AG08396 (cell line): ENCODE measurements at places on chromosomes 12 and 14.
A peak's percentile ranks its signal among the peaks of the same experiment; 100 is the strongest.

GRCh38 chr14:68523989-68524725, 268.7 kb downstream of the ZFP36L1 start:
- DNase-seq: no peak

- DNase-seq: peak; percentile 29
Observed at GRCh38 chr12:12835378-12836146, 22.4 kb downstream of the DDX47 start.

GRCh38 chr14:104066719-104067295, 18.7 kb upstream of the ASPG start:
- DNase-seq: no peak

DNA sequence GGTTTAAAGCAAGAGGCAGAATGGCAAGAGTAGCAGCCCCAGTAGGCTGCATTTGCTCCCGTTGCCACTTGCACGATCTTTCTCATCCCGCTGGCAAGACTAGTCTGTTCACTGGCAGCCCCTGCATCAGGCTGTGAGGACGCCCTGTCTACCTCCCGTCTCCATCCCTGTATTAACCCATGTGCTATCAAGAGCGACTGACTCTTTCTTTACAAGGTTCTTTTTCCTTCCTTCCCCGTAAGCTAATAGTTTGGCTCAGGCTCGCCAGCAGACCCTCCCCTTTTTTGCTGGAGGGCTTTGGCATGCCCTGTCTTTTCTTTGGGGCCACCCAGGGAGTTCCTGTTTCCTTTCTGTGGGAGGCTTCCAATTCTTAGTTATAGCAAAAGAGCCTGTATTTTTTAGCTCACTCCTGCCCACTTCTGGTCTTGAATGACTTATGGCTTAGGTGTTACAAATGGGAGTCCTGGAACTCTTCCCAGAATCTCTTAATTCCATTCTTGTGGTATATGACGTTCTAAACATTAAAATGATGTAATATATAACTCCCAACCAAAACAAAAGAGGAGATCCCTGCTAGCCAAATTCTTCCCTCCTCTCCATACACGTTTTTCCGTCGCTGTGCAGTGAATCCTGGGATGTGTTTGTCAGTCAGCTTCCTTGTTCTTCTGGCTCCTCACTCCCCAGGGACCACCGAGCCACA, 149.0 kb downstream of the PRKCH start:
- DNase-seq: peak; percentile 41

- DNase-seq: no peak
Observed at GRCh38 chr12:28908646-28909045, 240.4 kb upstream of the FAR2 start.

DNA sequence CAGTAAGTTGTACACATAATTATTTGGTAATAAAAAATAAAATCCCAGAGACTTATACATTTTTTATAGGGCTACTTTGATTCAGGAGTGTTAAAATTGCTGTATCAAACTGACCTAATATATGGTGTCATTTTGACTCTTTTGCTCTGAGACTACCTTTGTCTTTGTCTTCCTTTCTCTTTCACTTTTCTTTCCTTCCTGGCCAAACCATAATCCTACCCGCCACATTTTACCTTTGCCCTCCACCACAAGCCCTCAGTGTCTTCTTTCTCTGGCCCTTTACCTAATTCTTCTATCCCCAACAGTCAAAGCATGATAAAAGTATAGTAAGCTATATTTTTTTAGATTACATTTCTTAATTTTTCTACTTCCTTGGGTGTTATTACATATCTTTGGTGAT, 62.0 kb downstream of the CAND1 start:
- no peak for DNase-seq

DNA sequence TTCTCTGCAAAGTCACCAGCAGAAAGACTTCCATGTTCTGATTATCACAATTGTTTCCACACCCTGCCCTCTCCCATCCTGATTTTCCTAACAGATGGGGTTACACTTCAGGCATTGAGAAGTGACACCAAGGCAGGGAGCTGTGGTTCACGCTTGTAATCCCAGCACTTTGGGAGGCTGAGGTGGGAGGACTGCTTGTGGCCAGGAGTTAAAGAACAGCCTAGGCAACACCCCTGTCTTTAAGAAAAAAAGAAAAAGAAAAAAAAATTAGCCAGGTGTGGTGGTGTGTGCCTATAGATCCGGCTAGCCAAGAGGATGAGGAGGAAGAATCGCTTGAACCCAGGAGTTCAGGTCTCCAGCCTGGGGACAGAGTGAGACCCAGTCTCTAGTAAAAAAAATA, 5.2 kb downstream of the PPP1CC start:
- no peak for DNase-seq

DNA sequence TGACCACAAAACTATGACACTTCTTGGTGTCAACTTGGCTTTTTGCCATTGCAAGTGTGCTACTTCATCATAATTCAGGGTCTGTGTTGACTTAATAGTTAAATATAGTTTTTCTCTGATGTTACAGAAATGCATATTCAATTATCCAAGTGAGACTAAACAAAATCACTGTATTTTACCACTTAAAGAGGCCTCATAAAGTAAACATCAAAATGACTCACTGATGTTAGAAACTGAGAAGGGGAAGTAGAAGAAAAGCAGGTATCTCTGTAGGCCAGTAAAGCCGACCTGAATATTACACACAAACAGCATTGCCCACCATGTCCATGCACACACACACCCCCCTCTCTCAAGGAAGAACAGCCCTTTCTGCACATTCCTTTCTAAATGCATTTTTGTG, 55.4 kb downstream of the RPAP3 start:
- no peak for DNase-seq
